ENCODE measurements at places on chromosomes 11 and 22.

GRCh38 chr22:37416389-37416788, 10.9 kb downstream of the ELFN2 start:
- no peak for DNase-seq

DNA sequence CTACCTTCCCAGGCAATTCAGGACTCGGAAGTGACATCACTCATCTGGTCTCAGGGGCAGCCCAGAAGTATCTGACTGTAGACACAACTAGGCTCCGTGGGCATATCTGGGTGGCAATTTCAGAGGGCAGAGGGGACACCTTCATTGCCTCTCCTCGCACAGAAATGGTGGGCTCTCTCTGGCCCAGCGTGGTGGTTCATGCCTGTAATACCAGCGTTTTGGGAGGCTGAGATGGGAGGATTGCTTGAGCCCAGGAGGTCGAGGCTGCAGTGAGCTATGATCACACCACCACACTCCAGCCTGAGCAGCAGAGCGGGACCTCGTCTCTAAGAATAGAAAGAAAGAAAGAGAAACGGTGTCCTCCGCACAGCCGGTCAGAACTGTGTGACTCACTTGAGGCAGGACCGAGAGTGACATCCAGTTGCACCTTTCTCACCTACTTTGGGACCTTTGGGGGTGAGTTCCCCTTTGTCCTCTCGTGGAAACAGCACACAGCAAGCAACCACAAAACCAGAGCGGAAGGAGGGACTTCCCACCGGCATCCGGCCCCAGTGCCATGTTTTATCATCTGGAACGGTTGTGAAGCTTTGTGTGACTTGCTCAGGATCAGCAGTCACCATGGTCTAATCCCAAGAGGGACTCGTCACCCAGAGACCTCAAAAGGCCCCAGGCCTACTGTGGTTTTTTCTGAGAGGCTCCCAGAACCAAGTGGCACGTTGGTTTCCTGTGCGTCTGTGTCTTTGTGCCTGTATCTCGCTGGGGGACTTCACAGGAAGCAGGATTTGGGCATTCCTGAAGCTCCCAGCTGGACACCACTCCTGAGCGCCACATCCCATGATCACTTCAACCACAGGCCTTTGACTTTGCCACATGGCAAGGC, 38.4 kb upstream of the EMID1 start:
- peak; percentile 78 for DNase-seq

GRCh38 chr11:94639901-94640721, 72.9 kb downstream of the PIWIL4 start:
- DNase-seq = no peak

- DNase-seq = no peak
These were observed 20.3 kb upstream of the MICAL2 start for GRCh38 chr11:12090061-12090591.

DNA sequence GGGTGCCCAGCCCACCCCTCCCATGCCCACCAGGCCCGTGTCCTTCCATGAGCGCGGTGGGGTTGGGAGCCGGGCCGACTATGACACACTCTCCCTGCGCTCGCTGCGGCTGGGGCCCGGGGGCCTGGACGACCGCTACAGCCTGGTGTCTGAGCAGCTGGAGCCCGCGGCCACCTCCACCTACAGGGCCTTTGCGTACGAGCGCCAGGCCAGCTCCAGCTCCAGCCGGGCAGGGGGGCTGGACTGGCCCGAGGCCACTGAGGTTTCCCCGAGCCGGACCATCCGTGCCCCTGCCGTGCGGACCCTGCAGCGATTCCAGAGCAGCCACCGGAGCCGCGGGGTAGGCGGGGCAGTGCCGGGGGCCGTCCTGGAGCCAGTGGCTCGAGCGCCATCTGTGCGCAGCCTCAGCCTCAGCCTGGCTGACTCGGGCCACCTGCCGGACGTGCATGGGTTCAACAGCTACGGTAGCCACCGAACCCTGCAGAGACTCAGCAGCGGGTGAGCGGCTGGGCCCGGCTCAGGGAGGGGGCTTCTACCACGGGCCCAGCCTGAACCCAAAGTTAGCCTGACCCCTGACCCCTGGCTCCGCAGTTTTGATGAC, 3.0 kb downstream of the PKP3 start:
- peak; percentile 77 for DNase-seq
